ENCODE measurements at places on chromosomes 16 and 17.

DNA sequence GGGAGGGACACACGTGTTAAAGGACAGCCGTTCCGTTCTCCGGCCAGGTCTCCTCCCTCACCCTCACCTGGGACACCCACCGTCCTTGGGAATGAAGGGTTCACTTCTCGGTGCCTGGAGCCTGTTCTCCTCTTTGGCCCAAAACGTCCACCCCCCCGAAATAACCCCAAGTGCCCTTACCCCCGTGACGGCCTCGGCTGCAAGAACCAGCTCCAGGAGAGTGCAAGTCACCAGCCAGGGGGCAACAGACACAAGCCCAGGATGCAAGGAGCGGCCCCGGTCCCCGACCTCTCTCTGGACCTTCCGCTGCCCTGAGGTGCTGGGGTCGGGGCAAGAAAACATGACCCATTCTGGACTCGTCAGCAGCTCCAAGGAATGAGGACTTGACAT is 20.0 kb upstream of the UBE2I start:
- DNase-seq: no peak

GRCh38 chr17:3957735-3958599 is 6.3 kb downstream of the ATP2A3 start:
- DNase-seq: no peak

GRCh38 chr16:1769402-1770300 is 1.7 kb downstream of the NME3 start:
- DNase-seq: no peak

DNA sequence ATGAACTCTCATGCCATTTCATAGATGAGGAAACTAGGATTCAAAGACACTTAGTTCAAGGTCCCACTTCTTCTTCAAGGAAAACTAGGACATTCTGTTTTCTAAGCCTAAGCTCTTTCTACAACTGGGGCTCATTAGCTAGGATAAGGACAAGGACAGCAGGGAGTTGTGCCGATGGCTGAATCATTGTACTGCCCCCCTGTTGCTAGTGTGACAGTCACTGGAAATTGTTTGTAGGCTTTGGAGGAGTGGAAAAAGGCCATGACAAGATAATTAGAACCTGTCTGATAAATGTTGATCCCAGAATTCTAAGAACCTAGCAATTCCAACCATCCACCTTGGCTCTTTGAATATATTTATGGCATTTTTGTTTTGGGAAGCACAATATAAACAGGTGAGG is 445.7 kb downstream of the CDH8 start:
- no peak for DNase-seq

GRCh38 chr16:27813591-27813990 is 249.9 kb downstream of the GSG1L start:
- no peak for DNase-seq

- DNase-seq: no peak
Observed at GRCh38 chr17:74217888-74218287, 4.5 kb downstream of the TTYH2 start.

GRCh38 chr16:24748242-24748641 is 18.8 kb downstream of the TNRC6A start:
- DNase-seq: peak; percentile 63

DNA sequence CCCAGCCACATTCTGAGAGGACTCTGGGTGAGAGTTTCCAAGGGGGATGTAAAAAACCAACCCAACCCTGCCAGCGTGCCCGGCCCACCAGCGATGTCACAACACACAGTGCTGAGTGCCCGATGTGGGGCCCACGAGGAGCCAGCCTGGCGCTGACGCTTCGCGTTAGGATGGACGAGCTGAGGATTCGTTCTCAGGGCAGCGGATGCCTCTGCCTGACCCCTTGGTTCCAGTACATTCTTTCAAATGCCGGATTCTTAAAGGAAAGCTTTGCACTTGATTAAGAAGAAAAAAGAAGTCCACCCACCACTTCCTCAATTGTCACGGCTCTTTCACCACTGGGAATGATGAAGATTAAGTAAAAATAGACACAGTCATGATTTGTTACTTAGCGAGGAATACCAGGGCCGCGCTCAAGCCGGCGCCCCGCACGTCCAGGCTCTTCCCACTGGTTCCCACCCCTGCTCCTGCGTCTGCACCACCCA is 79.4 kb downstream of the IRF8 start:
- no peak for DNase-seq

GRCh38 chr17:79666111-79666510 is 55.3 kb upstream of the RBFOX3 start:
- no peak for DNase-seq

DNA sequence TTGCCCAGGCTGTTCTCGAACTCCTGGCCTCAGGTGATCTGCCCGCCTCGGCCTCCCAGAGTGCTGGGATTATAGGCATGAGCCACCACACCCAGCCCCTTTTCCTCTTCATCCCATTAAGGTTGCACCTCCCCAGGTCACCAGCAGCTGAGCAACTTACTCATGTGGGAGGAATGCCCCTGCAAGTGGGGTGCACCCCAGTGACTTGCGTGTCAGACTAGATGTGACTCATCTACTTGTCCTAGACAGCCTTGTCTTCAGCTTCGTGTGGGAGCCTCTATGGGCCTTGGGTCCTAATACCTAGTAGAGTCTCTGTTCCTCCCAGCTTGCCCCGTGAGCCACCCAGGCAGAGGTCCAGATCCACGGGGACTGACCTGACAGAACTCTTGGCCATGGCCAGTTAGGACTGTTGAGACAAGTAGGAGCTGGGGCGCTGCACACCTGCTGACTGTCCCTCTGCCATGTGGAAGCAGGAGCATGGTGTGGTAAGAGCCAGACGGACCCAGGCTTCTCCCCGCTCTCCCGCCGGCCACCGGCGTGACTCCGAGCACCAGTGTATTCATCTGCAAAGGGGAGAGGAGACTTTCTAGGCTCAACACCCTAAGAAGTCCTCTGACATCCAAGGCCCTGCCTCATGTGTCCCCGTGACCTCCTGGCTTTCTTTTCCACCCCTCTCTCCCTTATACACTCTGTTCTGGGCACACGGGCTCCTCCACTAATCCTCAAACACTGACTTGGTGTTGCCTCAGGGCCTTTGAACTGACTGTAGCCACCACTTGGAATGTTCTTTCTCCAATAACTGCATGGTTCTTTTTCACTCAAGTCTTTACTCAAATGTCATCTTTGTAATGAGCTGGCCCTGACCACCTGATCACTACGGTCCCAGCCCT is 11.6 kb upstream of the CBX4 start:
- no peak for DNase-seq

DNA sequence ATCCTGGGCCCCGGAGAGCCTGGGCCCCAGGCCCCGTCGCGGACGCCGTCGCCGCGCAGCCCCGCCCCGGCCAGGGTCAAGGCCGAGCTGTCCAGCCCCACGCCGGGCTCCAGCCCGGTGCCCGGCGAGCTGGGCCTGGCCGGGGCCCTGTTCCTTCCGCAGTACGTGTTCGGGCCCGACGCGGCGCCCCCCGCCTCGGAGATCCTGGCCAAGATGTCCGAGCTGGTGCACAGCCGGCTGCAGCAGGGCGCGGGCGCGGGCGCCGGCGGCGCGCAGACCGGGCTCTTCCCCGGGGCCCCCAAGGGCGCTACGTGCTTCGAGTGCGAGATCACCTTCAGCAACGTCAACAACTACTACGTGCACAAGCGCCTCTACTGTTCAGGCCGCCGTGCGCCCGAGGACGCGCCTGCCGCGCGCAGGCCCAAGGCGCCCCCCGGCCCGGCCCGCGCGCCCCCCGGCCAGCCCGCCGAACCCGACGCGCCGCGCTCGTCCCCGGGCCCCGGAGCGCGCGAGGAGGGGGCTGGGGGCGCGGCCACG is 36.8 kb upstream of the ZC3H18 start:
- no peak for DNase-seq

DNA sequence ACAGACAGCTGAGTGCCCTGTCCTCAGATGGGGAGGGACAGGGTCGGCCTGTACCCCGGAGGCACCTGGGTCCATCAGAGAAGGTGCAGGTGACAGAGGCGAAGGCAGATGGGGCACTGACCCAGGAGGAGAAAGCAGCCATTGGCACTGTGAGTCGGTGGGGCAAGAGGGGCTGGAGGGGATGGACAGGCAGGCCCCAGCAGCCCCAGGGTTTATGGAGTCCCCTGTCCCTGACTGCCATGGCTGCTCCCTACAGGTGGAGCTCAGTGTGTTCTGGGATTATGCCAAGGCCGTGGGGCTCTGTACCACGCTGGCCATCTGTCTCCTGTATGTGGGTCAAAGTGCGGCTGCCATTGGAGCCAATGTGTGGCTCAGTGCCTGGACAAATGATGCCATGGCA is 32.1 kb downstream of the ANKRD40 start:
- no peak for DNase-seq

GRCh38 chr17:62065611-62066468 is 762 bp upstream of the MED13 start:
- peak; percentile 98 for DNase-seq

DNA sequence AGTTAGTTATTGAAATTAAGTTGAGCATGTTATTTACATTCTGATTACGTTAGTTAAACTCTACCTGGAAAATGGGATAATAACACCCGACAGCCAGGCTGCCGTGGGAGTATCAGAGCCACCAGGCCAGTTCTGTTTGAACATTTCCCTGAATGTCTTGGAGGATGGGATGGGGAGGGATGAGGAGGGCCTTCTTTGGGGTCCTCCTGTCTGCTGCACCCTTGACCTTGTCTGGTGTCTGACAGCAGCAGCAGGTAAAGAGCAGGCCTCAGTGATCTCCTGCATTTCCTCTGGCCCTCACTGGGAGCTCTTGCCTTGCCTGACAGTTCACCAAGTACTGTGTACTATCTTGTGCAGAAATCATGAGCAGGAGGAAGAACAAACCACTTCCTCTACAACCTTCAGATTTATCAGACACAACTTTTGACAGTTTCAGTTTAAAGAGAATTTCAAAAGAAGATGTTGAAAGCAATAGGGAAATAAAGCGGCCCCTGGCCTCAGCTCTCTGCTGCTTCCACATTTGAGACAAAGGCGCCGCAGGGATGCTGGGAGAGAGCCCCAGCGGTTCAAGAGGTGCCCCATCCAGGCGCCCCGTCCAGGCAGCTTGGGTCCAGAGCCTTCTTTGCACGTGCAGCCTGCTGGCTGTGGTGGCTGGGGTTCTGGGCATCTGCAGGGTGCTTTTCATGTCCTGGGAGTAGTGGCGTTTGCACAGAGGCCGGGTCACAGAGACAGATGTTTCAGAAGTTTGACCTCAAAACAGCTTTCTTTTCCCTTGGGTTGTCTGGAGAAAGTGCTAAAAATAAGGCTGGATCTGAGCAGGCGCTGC is 25.3 kb downstream of the CMIP start:
- peak; percentile 83 for DNase-seq

Measured in hematopoietic multipotent progenitor cell treated with erythropoietin and hydrocortisone succinate and interleukin-3 and kit ligand, for 6 days (in vitro differentiated cells).